ENCODE measurements at places on chromosomes 13 and 19.
A peak's percentile ranks its signal among the peaks of the same experiment; 100 is the strongest.

- no peak for DNase-seq
Measured at GRCh38 chr13:69571606-69572323, 535.9 kb upstream of the ATXN8OS start.

DNA sequence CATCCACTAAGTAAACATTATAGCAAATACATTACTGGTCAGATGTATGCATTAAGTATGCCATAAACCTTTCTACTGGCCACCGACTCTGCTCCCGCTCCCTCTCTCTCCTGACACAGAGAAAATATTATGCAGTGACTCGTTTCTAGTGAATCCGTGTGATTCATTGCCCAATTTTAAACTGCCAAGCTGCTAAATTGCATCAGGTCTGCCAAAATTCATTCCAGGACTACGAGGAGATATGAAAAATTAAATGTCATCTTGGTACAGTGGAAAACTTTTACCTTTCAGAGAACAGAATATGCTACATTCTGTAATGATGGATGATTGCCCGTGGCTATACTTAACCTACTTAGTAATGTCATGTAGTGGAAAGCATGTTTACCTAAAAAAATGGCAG is 368.8 kb upstream of the TSHZ3 start:
- no peak for DNase-seq

- no peak for DNase-seq
Measured at GRCh38 chr19:2291185-2291751, 9.3 kb upstream of the PEAK3 start.

GRCh38 chr13:98563071-98563470 is 13.8 kb downstream of the STK24 start:
- DNase-seq, result peak; percentile 52

DNA sequence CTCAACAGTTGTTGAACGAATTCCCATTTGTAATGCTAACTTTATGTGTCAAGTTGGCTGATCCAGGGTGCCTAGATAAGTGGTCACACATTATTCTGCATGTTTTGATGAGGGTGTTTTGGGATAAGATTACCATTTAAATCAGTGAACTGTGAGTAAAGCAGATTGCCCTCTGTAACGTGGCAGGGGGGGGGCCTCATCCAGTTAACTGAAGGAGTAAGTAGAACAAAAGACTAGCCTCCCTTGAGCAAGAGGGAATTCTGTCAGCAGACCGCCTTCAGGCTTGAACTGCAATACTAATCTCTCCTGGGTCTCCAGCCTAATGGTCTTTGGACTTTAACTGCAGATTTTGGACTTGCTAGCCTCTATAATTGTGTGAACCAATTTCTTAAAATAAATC is 4.2 kb upstream of the TEX30 start:
- no peak for DNase-seq
